ENCODE measurements at places on chromosomes 11 and 22. TPM values are rescaled to one million over a fixed set of nuclear protein-coding genes. Genes with fewer than 3 reads are reported as not detected.

The OR5B21 gene
- total RNA-seq, result not detected

The MIOX gene
- not detected for total RNA-seq

The SEPTIN3 gene
- not detected for total RNA-seq

The INPP5J gene
- 0.13 TPM for total RNA-seq

The ZNF143 gene
- 24.0 TPM for total RNA-seq

DNA sequence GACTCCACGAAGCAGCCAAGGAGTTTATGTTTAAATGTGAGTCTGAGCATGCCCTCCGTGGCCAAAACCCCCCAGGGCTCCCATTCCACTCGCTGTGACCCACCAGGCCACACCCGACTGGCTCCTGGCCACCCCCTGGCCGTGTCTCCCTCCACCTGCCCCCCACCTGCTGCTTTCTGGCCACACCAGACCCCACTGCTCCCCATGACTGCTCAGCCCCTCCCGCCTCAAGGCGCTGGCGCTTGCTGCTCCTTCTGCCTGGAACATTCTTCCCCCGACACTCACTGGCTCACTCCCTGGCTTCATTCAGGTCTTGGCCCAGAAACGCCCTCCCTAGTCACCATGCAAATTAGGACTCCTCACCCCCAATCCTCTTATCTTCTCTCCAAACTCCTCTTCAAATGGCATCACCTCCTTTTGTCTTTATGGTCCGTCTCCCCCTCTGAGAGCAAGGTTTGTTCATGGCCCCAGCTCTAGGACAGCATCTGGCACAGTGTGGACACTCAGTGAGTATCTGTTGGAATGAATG is 72.2 kb downstream of the EFCAB6 start:
- no peak for DNase-seq

DNA sequence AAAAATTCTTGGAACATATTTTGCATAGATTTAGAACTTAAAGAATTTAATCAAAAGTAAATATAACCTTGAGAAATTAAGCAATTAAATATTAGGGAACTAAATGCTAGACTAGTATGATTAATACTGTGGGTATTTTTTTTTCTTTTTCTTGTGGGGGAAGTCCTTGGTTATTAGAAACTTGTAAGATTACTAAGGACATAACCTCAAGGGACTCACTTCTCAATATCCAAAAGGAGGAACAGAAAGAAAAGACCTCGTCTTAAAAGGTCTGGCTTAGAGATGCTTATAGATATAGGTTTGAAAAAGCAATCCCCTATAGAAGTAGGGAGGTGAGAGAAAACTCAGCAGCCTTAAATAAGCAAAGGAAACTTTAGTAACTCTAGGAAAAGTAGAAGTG is 368.5 kb downstream of the INSC start:
- DNase-seq, result no peak

DNA sequence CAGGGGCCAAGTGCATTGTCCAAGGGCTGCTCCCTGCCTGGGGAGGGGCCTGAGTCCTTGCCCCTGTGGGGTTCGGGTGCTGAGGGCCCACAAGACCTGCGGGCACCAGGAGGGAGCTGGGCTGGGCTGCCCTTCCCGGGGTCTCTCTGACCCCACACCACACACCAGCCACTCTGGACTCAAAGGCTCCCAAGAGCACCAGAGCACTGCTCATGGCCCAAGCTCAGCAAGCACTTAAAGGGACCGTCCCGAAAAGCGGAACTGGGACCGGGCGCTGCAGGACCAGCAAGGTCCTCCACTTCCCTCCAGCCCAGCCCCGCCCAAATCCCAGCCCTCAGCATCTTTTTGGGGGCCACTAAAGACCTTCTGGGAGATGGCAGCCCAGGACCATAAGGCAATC is 5.3 kb downstream of the LSP1 start:
- no peak for DNase-seq

Measured in SJSA1 (cell line).